ENCODE measurements at places on chromosomes 1 and 21.

DNA sequence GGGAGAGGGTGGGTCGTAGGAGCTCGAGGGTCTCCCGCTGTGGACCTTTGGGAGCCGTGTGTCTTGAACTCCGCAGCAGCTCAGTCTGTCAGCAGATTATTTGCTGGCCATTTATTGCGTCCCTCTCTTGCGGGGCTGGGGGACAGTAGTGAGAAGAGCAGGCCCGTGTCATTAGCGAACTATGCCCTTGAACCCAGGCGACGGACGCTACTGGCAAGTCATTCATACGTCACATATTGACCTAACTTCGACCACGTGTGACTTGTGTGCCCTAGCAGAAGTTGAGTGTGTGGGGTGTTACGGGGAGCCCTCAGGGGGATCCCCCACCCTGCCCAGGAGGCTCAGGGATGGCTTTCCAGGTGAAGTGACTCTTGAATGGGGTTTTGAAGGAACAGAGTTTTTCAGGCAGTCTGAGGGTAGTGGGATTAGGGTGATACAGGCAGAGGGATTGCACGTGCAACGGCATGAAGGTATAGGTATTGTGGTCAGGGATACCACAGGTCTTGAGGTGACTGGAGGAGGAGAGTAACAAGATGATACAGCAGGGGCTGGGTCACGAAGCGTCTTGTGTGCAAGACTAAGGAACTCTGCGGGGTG is 13.0 kb downstream of the RCC1 start:
- DNase-seq, result no peak

- no peak for DNase-seq
Measured at GRCh38 chr1:163834778-163835177, 513.0 kb downstream of the NUF2 start.

DNA sequence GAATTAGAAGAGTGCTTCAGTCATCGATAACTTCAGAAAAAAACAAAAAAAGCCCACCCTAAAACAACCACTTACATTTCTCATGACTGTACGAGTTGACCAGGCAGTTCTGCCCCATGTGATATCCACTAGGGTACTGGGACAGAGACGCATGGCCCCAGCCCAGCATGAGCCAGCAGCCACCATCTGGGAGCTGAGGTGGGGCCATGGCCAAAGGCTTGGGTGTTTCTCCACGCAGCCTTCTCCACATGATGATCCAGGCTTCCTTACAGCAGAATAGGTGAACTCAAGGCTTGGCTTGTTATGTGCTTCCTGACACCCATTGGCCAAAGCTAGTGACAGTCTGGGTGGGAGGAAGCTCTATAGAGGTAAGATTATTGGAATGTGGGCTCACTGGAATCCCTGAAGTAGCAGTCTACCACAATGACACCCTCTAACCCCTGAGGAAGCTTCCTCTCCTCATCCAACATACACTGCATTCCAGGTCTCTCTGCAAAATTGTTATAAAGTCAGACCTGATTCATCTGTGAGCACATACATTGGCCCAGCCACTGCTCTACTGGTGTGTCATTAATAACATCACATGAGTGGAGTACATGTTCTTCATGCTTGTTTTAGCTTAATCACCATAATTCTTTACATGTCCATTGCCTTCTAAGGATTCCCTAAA is 66.3 kb upstream of the NTPCR start:
- DNase-seq, result peak; percentile 3

- DNase-seq, result no peak
Measured at GRCh38 chr1:7648761-7649384, 122.2 kb upstream of the VAMP3 start.

GRCh38 chr1:202283379-202283844 is 58.3 kb downstream of the UBE2T start:
- DNase-seq, result peak; percentile 99

DNA sequence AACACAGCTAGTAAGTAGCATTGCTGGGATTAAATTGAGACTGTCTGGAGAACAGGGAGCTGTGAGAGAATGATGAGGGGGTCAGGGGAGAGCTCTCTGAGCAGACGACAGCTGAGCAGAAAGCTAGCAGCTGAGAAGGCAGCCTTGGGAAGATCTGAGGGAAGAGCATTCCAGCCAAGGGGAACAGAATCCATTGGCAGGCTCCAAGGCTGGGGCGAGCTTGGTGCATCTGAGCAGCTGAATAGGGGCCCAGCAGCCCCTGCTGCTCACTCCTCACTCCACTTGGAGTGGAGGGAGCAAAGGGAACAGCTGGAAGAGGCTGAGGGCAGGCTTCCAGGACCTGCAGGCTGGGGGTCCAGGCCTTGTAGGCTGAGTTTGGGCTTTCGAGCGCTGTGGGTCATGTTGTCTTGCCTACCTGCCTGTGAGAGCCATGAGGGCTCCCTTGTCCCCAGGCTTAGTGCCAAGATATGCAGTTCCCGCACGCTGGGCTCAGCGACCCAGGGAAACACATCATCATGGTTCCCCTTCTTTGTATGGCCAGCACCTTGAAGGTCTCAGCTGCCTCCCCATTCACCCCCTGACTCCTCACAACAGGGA is 10.5 kb downstream of the ACOT11 start:
- DNase-seq, result no peak

DNA sequence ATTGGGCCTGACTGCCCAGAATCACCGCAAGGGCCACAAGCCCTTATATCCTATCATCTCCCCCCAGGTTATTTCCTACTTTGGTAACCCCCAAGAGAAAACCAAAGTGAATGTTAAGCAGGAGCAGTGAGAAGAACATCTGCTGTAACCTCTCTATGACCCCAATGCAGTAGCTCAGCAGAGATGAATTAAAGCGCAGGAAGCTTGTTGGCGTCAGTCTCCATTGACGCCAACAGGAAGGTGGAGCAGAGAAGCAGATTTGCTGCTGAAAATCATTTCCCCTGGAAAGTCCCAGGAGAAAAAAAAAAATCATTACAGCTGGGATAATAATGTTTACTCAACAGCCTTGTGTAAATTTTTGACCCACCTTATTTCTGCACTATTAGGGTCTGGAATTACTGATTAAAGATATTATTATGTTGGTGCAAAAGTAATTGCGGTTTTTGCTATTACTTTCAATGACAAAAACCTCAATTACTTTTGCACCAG is 33.2 kb upstream of the FAM163A start:
- DNase-seq, result peak; percentile 83

DNA sequence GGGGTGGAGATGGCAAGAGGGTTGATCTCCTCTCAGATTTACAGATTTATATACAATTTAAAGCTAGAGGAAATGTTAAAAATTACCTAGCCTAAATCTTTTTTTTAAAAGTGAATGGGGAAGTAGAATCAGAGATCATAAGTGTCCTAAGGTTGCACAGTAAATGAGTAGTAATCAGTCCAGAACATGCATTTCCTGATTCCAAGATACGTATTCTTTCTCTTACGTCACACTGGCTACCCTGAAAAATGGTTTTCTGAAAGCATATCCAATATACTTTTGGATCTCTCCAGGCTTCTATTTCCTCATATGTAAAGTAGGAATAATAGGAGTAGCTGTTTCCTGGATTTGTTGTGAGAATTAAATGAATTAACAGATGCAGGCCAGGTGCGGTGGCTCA is 11.7 kb downstream of the GADD45A start:
- DNase-seq, result no peak

- peak; percentile 86 for DNase-seq
Measured at GRCh38 chr21:14995695-14996490, 68.9 kb downstream of the NRIP1 start.

DNA sequence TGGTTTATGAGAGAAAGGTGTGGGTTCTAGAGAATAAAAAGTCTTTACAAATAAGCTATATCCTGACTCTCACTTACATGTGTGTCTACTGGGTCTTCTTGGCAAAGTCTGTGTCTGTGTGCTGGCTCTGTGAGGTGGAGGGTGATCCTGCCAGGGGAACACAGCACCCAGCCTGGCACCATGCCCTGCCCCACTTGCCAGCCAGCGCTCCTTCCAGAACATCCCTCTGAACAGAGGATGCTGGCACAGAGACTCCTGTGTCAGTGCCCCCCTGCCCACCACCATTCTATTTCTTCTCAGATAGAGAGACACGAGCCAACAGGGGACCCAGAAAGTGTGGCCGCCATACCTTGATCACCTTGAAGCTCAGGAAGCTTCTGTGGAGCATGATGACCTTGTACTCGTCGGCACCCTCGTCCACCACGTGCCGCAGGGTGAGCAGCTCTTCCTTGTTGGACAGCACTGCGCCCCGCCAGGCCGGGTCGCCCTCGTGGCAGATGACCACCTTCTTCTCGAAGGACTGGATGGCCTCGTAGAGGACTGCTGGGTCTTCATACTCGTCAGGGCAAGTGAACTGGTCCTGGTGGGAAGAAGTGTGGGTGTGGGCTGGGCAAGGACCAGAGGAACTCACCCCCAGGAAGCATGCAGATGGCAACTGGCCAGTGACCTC is 49.7 kb downstream of the NTPCR start:
- no peak for DNase-seq

DNA sequence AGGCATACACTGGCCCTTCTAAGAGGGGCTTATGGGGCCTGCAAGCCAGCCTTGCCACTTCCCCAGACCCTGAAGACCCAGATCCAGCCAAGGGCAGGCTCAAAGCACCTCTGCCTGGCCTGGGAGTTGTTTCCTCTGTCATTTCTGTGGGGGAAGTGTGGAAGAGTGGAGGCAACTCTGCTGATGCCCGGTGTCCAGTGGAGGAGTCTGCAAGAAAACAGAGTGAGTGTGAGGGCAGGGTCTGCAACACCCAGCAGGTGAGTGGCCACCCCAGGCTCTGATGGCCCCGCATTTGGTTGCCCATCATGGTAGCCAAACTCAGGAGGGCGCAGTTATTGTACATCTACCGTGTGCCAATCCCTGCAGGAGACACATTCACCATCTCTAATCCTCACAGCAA is 8.4 kb downstream of the CLEC20A start:
- DNase-seq, result no peak

- DNase-seq, result no peak
Measured at GRCh38 chr1:193313354-193314140, 127.1 kb upstream of the B3GALT2 start.

DNA sequence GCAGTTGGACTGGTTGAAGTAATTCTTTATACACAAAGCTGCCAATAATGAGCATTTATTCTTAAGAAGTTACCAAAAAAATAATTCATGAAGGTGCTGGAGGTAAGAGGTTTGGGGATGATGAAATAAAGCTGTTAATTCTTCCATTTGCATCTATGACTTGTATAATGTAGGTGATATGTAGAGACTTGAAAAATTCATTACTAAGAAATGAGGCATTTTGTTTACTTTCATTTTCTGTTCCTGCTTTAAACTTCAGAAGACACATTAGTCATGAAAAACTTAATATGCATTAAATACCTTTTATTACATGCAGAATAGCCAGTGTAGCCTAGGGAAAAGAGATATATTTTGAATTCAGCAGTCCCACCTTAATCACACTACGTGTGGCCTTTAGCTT is 214.2 kb downstream of the SLC44A5 start:
- DNase-seq, result no peak

DNA sequence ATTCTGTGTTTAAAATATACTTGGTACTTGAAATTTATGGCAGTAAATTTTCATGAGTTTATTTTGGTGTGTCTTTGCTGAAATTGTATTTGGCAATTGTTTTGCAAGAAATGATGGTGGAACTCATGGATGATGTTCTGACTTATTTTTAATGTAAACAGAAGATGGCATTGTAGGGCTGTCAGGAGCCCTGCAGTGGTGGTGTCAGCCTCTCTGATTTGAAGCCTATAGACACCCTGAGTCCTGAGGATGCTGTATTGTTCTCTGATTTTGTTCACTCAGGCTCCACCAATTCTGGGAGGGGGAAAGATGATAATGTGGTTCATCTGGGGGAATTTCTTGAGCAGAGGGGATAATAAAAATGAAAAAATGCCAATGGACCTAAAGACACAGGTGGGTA is 79.8 kb downstream of the LHX8 start:
- DNase-seq, result no peak

GRCh38 chr1:26041401-26041800 is 4.5 kb downstream of the SLC30A2 start:
- DNase-seq, result no peak

GRCh38 chr1:8363767-8364301 is 45.9 kb downstream of the SLC45A1 start:
- DNase-seq, result no peak

DNA sequence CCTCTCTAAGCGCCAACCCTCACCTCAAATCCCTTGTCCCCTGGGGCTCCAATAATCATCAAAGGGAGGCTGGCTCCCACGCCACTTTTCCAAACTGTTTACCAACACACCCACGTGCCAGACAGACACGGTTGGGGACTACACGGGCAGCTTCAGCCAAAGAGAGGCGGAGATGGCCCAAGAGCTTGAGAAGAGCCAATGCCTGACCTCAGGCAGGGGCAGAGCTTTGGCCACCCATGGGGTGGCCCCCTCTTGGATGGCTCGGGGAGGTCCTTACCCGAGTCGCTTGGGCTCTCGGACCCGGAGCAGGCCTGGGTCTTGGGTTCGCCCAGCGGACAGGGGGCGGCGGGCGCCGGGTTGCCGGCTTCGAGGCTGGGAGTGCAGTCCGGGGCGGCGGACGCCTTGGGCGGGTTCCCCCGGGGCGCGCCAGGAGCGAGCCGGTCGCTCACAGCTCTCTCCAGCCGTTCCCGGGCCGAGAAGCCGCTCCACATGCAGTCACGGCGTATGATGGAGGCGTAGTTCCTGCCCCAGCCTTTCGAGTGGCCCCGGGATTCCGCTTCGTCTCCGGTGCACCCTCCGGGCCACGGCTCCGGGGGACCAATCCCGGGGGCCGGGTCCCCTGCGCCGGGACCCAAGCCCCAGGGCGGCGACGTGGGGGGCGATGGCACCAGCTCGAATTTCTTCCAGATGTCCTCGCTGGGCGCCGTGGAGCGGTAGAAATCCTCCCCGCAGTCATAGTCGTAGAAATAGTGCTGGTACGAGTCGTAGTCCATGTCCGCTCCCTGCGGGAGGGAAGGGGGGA is 854 bp downstream of the MYCL start:
- no peak for DNase-seq

DNA sequence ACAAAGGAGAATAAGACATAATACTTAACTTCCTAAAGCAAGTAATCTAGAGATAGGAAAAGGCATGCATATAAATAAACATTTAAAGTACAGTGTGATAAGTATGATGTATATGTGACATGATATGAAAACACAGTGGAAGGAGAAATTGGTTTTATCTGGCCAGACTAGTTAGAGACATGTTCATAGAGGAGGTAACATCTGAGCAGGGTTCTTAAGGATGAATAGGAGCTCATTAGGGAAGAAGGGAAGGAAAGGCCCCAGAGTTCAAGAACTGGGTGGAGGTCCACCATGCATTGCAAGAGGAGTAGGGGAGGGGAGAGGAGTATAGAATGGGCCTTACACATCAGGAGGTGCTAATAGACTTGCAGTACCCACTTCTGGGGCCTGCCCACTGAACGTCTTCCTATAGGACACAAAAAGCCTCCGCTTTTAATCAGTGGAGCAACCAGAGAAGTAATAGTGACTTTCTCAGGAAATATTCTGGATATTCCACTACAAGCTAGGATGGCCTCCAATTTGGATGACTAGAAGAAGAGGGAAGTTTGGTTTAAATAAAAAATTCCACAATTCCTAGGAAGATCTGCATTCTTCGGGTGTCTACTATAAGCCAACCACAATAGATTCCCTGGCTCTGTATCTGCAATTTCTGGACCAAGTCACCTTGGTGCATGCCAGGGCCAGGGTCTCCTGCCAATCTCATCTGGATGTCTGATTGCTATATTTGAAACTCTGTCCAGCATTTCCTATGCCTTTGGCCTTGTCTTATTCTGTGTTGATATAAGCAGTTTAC is 41.9 kb downstream of the NGF start:
- no peak for DNase-seq

- DNase-seq, result no peak
Measured at GRCh38 chr1:150961756-150962155, 12.9 kb downstream of the CERS2 start.

GRCh38 chr21:25862596-25862995 is 127.8 kb downstream of the GABPA start:
- no peak for DNase-seq

All from NCI-H226 (cell line).